Stimulated activated CD8-positive, alpha-beta memory T cell treated with anti-CD3 and anti-CD28 coated beads, Interleukin-4, amount 100 ng/mL, for 1 hour (primary cell): ENCODE measurements at places on chromosomes 6 and 20.

DNA sequence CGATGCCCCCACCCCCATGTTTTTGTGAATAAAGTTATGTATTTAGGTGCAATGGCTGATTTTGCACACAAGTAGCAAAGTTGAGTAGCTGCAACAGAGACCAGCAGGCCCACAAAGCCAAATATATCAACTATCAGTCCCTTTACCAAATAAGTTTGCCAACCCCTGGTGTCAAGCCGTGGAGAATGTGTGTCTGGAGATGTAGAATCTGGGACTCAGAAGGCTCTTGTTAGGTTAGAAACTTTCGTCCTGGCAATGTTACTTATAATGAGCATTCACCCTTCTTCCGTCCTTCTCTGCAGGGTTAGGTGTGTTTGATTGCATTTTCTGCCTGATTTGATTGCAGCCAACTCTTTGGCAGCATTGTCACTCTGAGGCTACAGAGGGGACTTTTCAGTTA, 57.8 kb downstream of the ZNF217 start:
- DNase-seq: no peak

DNA sequence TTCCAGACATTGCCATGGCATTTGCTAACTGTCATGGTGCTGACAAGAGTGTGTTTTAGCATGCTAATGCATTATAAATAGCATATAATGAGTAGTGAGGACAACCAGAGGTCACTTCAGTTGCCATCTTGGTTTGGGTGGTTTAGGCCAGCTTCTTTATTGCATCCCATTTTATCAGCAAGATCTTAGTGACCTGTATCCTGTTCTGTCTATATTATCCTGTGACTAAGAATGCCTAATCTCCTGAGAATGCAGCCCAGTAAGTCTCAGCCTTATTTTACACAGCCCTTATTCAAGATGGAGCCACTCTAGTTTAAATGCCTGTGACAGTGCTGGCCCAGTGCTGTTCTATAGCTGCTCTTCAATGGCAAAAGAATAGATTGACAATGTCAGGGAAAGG, 781.0 kb upstream of the ADGRB3 start:
- DNase-seq: no peak

- no peak for DNase-seq
These were observed 158.0 kb upstream of the TCF21 start for GRCh38 chr6:133730881-133731280.

GRCh38 chr6:32622545-32623401, 14.4 kb upstream of the HLA-DQA1 start:
- DNase-seq: no peak

- no peak for DNase-seq
These were observed 487.3 kb upstream of the JARID2 start for GRCh38 chr6:14758421-14759081.

- no peak for DNase-seq
These were observed 779.6 kb downstream of the MAFB start for GRCh38 chr20:39909447-39909846.

- no peak for DNase-seq
These were observed 13.2 kb upstream of the ATXN1 start for GRCh38 chr6:16774437-16774836.

- no peak for DNase-seq
These were observed 12.8 kb downstream of the KIAA0408 start for GRCh38 chr6:127446356-127446755.

- no peak for DNase-seq
These were observed 268.0 kb downstream of the TFAP2A start for GRCh38 chr6:10146715-10147451.

DNA sequence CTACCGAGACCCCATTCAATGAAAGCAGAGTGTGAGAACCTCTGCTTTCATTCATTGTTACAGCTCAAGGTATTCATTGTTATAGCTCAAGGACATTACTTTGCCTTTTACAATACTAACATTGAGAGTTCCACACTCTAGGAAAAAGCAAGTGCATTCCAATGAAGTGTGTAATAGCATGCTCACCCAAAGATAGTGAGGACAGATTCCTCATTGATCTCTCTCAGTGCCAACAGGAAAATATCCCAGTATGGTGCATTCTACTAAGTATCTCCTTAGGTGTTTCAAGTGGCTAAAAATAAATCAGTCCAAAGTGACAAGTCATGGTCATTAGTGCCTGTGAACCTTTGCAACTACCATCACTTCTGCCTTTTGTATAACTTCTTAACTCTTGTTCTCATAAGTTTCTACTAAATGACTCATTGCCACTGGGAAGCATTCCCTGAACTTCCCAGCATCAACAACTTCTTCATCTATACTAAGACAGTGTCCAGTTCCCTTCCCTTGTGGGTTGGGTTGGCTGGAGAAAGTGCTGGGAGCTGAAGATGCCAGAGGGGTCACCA, 140.7 kb upstream of the STXBP5 start:
- DNase-seq: no peak

GRCh38 chr20:38644588-38645260, 43.1 kb downstream of the ARHGAP40 start:
- no peak for DNase-seq

DNA sequence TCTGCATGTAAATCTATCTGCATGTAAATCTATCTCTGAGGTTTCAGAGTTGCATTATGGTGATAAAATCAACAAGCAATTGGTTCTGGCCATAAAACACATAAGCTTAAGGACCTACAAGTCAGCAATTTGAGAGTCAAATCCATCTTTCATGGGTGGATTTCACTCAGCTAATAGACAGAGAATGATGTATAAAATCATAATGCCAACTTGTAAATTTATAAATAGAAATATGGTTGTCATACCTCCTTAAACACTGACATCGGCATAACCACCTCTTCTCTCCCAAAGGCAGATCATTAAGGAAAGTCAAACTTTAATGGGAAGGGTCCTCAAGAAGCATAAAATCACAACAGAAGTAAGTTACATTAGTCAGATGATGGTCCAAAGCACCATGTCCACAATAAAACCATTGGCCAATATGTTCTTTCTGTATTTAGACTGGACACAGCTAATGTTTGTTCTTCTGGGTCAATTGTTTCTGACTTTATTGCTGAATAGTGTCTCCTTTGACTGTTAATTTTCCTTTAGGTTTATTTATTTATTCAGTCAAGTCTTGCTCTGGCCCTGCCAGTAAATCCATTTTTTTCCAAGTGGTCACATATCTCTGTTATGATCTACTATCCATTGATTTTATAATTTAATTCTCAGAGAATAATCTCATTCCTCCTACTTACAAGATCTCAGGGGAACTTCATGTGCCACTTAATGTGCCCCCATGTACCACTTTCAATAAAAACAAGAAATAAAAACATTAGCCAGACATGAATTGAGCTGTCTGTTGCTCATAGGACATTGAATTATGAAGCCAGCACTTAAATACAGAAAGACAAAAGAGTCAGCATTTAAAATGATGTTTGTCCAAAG, 382.9 kb upstream of the IRAK1BP1 start:
- DNase-seq: no peak

DNA sequence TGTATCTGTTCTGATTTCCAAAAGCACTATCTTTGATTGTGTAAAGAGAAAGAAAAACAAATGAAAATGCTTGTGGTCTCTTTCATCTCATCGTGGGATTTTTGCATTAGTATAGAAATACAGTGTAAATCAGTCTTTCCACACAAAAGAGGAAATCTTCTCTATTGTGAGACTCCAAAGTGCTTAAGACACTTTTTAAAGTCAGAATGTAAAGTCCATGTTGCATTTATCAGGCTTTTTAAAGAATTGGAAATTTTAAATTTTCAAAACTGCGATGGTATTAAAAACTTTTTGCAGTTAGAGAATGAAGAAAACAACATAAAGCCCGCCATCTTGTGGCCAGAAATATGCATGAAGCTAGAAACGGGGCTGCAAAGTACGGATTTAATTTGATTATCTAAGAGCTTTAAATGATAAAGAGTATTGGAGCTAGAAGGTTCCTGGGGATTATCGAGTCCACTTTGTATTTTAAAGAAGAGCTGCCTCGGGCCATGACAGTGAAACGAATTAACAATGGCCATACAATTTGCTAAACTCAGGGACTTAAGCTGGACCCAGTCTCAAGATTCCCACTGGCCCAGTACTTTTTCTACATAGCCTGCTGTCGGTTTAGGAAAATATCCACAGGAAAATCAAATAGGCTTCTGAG, 339.6 kb downstream of the ARHGAP18 start:
- DNase-seq: no peak

GRCh38 chr6:167710363-167710920, 116.3 kb upstream of the AFDN start:
- DNase-seq: no peak

DNA sequence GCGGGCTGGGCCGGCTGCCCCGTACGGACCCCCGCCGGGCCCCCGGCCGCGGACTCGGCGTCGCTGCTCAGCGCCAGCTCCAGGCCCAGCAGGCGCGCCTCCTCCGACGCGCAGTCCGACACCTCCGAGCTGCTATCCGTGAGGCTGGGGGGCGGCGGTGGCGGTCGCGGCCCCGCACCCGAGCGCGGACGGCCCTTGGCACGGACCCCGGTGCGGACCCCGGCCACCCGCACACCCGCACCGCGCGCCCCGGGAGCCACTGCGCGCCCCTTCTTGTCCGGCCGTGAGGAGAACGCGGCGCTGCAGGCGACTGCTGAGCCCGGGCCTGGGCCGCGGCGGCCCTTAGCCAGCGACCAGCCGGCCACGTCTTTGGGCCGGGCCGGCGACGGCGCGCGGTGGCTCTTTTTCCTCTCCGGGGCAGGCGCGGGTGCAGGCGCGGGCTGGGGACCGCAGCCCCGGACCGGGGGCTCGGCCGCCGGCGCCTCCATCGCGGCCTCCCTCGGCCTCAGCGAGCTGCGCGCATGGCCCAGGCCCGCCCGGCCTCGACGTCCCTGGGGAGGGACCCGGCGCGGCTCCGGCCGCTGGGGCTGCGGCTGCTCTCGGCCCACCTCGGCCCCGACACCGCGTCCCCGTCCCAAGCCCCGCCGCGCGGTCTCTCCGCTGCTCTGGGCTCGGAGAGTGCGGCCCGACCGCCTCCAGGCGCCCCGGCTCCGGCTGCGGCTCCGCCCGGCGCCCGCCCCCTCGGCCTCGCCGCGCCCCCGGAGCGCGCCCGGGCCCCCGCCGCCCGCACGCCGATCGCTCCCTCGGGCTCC, 12.9 kb upstream of the TLDC2 start:
- DNase-seq: no peak

DNA sequence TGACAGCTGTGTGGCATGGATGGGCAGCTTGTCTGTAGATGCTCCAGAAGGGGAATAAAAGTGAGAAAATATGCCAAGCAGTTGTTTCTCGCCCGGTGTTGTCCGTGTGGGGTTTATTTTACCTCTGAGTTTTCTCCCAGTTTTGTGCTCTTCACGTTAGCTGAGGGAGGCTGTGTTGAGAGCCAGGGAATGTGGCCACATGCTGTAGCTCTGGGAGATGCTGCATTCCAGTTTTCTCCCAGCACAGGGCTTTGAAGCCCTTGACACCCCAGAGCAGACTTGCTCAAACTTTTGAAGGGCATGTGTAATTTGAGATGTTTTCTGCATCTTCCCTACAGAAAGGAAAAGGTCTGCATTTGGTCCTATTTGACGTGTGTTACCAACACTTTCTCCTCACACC, 67.7 kb downstream of the RREB1 start:
- no peak for DNase-seq

DNA sequence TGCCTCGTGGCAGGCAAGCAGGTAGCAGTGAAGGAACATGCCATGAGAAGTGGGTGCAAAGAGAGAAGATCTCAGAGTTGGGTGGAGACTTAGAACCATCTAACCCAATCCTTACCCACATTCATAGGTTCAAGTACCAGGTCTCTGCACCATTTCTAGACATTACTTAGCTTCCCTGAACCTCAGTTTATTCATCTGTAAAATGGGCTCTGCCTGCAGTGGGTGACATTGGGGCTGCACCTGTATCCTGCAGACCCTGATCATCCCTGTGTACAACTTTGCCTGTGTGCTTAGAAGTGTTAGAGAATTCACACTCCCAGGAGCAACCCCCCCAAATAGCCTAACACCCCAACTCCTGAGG, 42.7 kb downstream of the SNX5 start:
- no peak for DNase-seq

GRCh38 chr6:28742668-28743270, 181.0 kb downstream of the TRIM27 start:
- DNase-seq: no peak

- DNase-seq: no peak
These were observed 705.4 kb downstream of the RFPL4B start for GRCh38 chr6:113052506-113052905.

DNA sequence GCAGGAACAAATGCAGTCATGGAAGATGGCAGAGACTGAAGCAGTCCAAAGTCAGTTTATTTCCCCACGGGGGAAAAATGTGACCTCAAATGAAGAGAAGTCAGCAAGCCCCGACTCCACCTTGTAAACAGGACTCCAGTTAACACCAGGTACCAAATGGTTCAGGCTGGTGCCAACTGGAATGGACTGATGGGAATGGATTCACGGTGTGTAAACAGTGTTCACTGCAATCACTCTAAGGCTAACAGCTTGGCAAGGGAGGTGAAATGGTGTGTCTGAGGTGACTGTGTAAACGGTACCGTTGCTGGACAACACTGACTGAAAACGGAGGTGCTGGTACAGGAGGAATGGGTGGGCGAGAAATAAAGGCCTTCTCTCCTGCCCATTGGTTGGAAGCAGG, 12.0 kb downstream of the PLAGL2 start:
- DNase-seq: no peak

- no peak for DNase-seq
These were observed 318.5 kb upstream of the JARID2 start for GRCh38 chr6:14927398-14927797.

- no peak for DNase-seq
These were observed 1.9 kb downstream of the ID1 start for GRCh38 chr20:31606804-31607639.

GRCh38 chr20:9078826-9079731, 10.2 kb downstream of the PLCB4 start:
- DNase-seq: no peak

DNA sequence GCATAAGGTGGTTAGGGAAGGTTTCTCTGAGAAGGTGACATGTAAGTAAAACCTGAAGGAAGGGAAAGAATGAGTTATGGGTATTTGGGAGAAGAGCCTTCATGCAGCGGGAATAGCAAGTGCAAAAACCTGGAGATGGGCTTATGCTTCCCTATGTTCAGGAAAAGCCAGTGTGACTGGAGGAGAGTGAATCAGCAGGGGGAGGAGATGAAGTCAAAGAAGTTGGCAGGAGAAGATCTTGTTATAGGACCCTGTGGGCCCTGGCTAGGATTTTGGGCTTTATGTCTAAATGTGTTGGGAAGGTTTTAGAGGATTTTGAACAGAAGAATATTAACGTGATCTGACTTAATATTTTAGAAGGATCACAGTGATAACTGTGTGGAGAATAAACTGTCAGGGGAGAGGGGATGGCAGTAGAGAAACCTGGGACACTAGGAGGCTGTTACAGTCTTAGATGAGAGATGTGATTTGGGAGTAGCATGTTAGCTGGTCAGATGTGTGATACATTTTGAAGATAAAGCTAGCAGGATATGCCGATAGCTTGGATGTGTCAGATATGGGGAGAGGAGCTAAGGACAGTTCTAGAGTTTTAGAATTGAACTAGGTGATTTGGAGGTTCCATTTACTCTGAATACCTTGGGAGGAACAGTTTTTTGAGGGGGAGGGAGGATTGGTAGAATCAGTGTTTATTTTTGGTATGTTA, 41.0 kb downstream of the PHF3 start:
- DNase-seq: no peak

GRCh38 chr20:43420192-43420591, 37.5 kb upstream of the SRSF6 start:
- DNase-seq: no peak
